ENCODE measurements at places on chromosomes 7 and 10.
A peak's percentile ranks its signal among the peaks of the same experiment; 100 is the strongest.

DNA sequence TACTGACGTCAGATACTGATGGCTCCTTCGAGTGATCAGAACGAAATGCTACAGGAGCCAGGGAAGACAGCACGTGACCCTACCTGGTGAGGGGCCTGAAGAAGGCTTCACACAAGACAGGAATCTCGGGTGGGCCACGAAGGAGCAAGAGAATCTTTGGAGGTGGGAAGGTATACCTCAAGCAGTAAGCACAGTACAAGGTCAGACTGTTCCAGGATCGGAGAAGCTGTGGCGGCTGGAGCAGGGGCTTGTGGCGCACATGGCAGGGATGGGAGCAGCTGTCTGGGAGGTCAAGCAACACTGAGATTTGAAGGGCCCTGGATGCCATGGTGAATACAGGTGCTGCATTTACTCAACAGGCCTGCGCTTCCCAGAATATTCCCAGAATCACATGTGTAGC lies 45.4 kb downstream of the C10orf143 start:
- DNase-seq = no peak

GRCh38 chr7:135159359-135160085 lies 11.0 kb downstream of the CYREN start:
- no peak for DNase-seq

DNA sequence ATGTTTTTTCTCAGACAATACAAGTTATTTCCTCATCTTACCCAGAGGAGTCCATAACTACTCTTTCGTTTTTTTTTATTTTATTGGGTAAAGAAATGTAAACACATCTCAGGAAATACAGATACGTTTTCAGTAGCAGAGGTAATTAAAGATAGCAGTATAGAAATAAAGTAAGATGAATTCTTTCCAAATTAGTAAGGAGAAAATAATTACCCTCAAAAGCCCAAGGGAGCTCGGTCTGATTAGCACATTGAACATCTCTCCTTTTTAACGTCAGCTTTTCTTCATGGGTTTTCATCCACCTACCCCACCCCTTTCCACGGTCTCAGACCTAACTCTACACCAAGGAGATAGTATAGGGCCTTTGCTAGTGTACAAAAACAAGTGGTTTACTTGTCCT lies 294.2 kb downstream of the GRID1 start:
- DNase-seq = peak; percentile 16

DNA sequence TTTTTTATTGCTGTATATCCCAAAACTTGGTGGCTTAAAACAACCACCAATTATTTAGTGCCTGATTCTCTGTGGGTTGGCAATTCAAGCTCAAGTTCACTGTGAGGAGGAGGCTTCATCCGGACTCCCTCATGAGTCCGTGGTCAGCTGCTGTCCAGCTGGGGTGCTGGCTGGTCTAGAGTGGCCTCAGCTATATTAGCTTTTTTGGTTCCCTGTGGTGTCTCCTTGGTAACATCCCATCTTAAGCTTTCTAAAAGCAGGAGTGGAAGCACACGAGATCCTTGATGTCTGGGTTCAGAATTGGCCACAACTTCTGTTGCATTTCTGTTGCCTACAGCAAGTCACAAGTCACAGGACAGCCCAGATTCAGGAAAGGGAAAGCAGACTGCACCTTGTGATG lies 536.5 kb upstream of the FZD8 start:
- no peak for DNase-seq

DNA sequence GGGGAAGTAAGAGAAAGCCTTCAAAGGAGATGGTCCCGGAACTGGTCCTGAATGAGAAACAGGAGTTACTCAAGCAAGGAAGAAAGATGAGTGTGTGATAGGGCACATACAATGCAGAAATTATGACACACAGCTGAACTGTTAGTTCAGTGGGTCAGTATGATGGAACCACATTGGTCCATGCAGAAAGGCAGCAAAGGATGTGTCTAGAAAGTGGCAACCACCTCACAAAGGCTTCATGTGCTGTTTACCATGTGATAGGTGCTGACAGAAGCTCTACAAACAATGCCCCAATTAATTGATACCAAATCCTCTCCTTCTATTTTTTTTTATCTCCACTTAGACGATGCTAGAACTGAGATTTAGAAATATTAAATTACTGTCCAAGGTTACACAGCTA lies 258.3 kb downstream of the RELN start:
- DNase-seq = no peak

- no peak for DNase-seq
Observed at GRCh38 chr10:109746861-109747260, 176.4 kb downstream of the XPNPEP1 start.

- no peak for DNase-seq
Observed at GRCh38 chr10:107546284-107546683, 381.8 kb upstream of the SORCS1 start.

- DNase-seq = no peak
Observed at GRCh38 chr10:9443758-9444157, 1389.3 kb downstream of the GATA3 start.
